Activated T-helper 1 cell treated with anti-CD3 and anti-CD28 coated beads, Interleukin-12 subunit alpha, Interleukin-12 subunit beta, Interleukin-2, Interleukin-4 antibody, amounts not matched to agents 30 ng/mL and 10 ng/mL and 1 ng/mL, durations not matched to agents 14 hours and 24 hours and 36 hours (primary cell): ENCODE measurements at places on chromosomes 5 and 9. TPM values are rescaled to one million over a fixed set of nuclear protein-coding genes. Genes with fewer than 3 reads are reported as not detected.
A peak's percentile ranks its signal among the peaks of the same experiment; 100 is the strongest.

Gene IFNA2
- not detected in 2 replicates for total RNA-seq

Gene ANKRD20A1
- total RNA-seq = 0.59 and 1.9 TPM in 2 replicates

Gene AGXT2
- total RNA-seq = not detected in 2 replicates

Gene MLANA
- not detected in 2 replicates for total RNA-seq

Gene SEMA4D
- total RNA-seq = 388 and 411 TPM in 2 replicates

Gene CMYA5
- total RNA-seq = 0.10 and 0.15 TPM in 2 replicates

Gene HAPLN1
- total RNA-seq = not detected in 2 replicates

Gene SFXN1
- total RNA-seq = 394 and 397 TPM in 2 replicates

GRCh38 chr9:121731919-121732318, 80.5 kb downstream of the DAB2IP start:
- peaks cover 18% of the 10 kb centered on the region for H3K27me3 ChIP-seq
- H3K36me3 ChIP-seq = no peaks in the 10 kb centered on the region
- no peak overlapping the region for H3K4me3 ChIP-seq
- no peaks in the 10 kb centered on the region for H3K4me1 ChIP-seq
- H3K27ac ChIP-seq = no peak overlapping the region
- DNase-seq = no peak

DNA sequence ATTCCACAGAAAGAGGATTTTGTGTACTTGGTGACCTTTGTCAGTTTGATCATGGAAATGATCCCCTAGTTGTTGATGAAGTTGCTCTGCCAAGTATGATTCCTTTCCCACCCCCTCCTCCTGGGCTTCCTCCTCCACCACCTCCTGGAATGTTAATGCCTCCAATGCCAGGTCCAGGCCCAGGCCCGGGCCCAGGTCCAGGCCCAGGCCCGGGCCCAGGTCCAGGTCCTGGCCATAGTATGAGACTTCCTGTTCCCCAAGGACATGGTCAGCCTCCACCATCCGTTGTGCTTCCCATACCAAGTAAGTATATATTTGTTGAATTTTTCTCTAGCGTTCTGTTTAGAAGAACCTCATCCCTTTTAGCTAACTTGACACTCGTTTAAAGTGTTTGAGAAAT, 30.0 kb downstream of the RBM27 start:
- no peak overlapping the region for H3K27ac ChIP-seq
- H3K36me3 ChIP-seq = peaks cover 34% of the 10 kb centered on the region
- no peaks in the 10 kb centered on the region for H3K4me1 ChIP-seq
- H3K4me3 ChIP-seq = no peak overlapping the region
- no peak for DNase-seq

- no peaks in the 10 kb centered on the region for H3K36me3 ChIP-seq
- no peak overlapping the region for H3K4me3 ChIP-seq
- peaks cover 14% of the 10 kb centered on the region for H3K27me3 ChIP-seq
- no peak for DNase-seq
Observed at GRCh38 chr5:156477196-156477595, 150.2 kb downstream of the SGCD start.

DNA sequence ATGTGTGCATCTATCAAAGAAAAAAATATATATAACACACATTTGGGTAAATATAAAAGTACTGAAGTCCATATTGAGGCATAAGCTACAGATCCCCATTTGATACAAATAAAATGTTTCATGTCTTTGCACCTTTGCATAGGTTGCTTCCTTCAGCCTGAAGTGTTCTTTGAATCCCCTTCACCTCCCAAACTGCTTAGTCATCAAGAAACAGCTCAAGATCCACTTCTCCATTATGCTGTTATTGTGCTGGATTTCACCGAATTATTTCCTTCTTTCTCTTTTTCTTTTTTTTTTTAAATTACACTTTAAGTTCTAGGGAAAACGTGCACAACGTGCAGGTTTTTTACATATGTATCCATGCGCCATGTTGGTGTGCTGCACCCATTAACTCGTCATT, 419.1 kb downstream of the ENC1 start:
- H3K27ac ChIP-seq = no peak overlapping the region
- no peaks in the 10 kb centered on the region for H3K4me1 ChIP-seq
- peaks cover 4% of the 10 kb centered on the region for H3K27me3 ChIP-seq
- no peak overlapping the region for H3K4me3 ChIP-seq
- no peaks in the 10 kb centered on the region for H3K36me3 ChIP-seq

DNA sequence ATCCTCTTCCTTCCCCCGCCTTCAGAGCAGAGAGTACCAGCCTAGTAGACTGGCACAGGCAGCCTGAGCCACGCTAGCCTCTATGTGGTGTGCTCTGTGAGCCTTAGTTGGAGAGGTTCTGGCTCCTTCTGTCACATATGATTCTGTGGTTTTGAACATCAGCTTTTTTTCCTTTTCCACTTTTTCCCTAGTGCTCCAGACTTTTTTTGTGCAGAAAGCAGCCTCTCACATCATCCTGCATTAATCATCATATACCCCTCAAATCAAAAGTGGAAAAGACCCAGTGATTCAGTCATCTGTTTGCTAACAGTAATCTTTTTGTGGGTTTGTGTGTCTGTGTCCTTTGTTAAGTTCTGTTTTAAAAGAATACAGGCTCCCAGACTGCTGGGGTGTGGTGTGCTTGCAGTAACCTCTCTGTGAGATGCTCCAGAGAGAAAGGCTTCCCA, 663.9 kb upstream of the RGMB start:
- no peak for DNase-seq
- no peaks in the 10 kb centered on the region for H3K4me1 ChIP-seq
- H3K36me3 ChIP-seq = no peaks in the 10 kb centered on the region

- DNase-seq = no peak
- H3K4me3 ChIP-seq = no peak overlapping the region
- no peaks in the 10 kb centered on the region for H3K27me3 ChIP-seq
- no peak overlapping the region for H3K27ac ChIP-seq
- no peaks in the 10 kb centered on the region for H3K4me1 ChIP-seq
Observed at GRCh38 chr5:53407373-53407772, 73.1 kb upstream of the FST start.

DNA sequence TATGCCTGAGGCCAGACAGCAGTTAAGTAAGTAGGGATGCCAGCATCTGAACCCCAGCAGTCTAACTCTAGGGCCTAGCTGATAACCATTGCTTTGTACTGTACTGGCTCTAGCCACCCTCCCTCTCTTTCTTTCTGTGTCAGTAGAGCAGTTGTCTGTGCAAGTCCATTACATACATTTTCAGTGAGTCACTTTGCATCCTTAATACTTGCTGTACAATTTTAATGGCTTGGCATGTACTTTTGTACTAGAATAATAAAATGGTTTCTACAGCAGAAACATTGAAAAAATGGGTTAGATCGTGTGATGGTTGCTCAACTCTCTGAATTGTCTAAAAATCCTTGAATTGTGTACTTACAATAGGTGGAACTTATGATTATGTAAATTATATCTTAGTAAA, 1.5 kb upstream of the TTC39B start:
- peak overlapping the region; percentile 98 for H3K4me3 ChIP-seq
- H3K4me1 ChIP-seq = peaks cover 65% of the 10 kb centered on the region
- H3K27me3 ChIP-seq = no peaks in the 10 kb centered on the region
- peak overlapping the region; percentile 19 for H3K27ac ChIP-seq
- H3K36me3 ChIP-seq = peaks cover 16% of the 10 kb centered on the region

DNA sequence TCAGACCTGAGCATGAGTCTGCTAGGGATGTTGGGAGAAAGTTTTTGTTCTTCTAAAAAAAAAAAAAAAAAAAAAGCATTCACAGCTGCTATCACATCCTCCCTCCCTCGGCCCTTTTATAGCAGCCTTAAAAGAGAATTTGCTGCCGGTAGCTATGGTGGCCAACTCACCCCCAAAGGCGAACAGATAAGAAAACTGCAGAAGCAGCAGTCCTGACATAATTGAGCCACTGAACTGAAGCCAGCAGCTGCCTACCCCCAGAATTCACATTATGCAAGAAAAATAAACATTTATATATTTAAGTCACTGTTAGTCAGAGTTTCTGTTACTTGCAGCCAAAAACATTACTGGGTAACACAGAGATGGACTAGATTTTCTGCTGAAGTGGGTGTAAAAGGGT, 124.3 kb upstream of the SMARCA2 start:
- H3K4me1 ChIP-seq = no peaks in the 10 kb centered on the region
- H3K27ac ChIP-seq = no peak overlapping the region
- peaks cover 11% of the 10 kb centered on the region for H3K27me3 ChIP-seq
- DNase-seq = no peak
- H3K36me3 ChIP-seq = no peaks in the 10 kb centered on the region
- no peak overlapping the region for H3K4me3 ChIP-seq

GRCh38 chr5:160496334-160496733, 74.7 kb downstream of the PTTG1 start:
- peaks cover 24% of the 10 kb centered on the region for H3K36me3 ChIP-seq
- H3K4me3 ChIP-seq = no peak overlapping the region
- DNase-seq = no peak
- peaks cover 29% of the 10 kb centered on the region for H3K4me1 ChIP-seq

DNA sequence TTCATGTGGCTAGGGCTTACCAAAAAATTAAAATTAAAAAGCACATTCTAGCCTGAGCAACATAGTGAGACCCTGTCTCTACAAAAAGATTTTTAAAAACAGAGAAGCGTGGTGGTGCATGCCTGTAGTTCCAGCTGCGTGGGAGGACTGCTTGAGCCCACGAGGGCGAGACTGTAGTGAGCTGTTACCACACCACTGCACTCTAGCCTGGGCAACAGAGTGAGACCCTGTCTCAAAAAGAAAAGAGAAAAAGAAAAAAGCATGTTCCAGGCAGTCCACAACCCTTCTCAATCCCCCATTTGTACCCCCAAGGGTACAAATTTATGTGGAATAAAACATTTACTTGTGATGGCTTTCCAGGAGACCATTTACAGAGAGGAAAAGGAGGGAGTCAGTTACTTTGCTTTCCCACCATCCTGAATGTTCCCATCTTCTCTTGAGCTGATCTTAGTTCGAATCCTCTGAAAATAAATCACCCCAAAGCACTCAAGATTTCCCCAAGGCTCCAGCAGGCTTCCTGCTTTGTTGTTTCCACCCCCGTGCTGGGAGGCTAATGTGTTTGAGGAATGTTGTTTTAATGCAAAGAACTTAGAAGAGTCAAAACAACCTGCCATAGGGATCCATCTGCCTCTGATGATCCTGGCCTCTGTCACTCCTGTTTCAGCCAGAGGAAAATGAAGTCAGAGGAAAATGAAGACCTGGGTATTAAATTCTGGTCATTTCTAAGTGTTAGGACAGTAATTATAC, 384.7 kb downstream of the BNC2 start:
- no peak overlapping the region for H3K4me3 ChIP-seq
- no peak overlapping the region for H3K27ac ChIP-seq
- no peaks in the 10 kb centered on the region for H3K36me3 ChIP-seq
- no peaks in the 10 kb centered on the region for H3K27me3 ChIP-seq
- H3K4me1 ChIP-seq = no peaks in the 10 kb centered on the region
- no peak for DNase-seq

DNA sequence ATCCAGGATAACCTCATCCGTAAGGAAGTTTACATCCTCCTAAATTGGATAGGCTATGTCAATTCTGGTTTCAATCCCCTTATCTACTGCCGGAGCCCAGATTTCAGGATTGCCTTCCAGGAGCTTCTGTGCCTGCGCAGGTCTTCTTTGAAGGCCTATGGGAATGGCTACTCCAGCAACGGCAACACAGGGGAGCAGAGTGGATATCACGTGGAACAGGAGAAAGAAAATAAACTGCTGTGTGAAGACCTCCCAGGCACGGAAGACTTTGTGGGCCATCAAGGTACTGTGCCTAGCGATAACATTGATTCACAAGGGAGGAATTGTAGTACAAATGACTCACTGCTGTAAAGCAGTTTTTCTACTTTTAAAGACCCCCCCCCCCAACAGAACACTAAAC, 1.3 kb downstream of the ADRB2 start:
- H3K4me1 ChIP-seq = peaks cover 39% of the 10 kb centered on the region
- no peaks in the 10 kb centered on the region for H3K36me3 ChIP-seq
- no peak overlapping the region for H3K27ac ChIP-seq

- no peak for DNase-seq
- peak overlapping the region; percentile 98 for H3K27ac ChIP-seq
- peak overlapping the region; percentile 96 for H3K4me3 ChIP-seq
- peaks cover 19% of the 10 kb centered on the region for H3K36me3 ChIP-seq
- H3K4me1 ChIP-seq = peaks cover 67% of the 10 kb centered on the region
Observed at GRCh38 chr9:33167972-33168461, 881 bp upstream of the B4GALT1 start.

- DNase-seq = no peak
- H3K4me3 ChIP-seq = no peak overlapping the region
- peaks cover 20% of the 10 kb centered on the region for H3K36me3 ChIP-seq
- H3K4me1 ChIP-seq = peaks cover 23% of the 10 kb centered on the region
Observed at GRCh38 chr5:139601429-139601828, 40.3 kb downstream of the UBE2D2 start.

DNA sequence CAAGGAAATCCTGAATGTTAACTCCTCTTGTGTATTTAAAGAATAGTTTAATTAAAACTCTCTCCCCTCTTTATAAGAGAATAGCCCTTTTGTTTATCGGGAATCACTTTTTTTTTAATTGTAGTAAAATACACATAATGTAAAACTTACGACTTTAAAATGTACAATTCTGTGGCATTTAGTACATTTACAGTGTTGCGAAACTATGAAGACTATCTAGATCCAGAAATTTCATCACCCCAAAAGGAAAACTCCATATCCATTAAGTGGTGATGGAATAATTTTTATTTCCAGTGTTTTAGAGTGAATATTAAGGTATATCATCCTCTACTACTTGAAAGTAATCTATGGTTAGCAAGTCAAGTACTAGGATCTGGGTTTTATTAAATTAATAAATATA, 36.8 kb downstream of the KDM3B start:
- no peaks in the 10 kb centered on the region for H3K4me1 ChIP-seq
- H3K4me3 ChIP-seq = no peak overlapping the region
- H3K27me3 ChIP-seq = no peaks in the 10 kb centered on the region
- DNase-seq = no peak

DNA sequence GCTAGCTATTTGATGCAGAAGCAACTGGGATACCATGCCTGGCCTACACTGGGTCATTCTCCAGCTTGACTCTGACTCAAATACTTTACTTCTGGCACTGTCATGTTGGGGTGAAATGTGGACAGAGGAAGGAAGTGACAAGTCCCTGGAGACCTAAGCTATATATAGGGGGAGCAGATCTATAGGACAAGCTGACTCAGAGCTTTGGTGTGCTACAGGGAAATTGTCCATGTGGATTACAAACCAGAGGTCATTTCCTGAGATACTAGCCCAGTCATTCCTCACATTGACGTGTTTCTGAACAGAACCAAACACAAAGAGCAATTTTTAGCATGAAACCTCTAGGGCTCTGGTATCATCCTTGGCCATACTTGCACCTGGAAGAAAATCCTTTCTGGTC, 531.6 kb upstream of the CLINT1 start:
- DNase-seq = no peak
- H3K4me1 ChIP-seq = no peaks in the 10 kb centered on the region
- no peaks in the 10 kb centered on the region for H3K27me3 ChIP-seq
- H3K36me3 ChIP-seq = no peaks in the 10 kb centered on the region
- H3K27ac ChIP-seq = no peak overlapping the region

DNA sequence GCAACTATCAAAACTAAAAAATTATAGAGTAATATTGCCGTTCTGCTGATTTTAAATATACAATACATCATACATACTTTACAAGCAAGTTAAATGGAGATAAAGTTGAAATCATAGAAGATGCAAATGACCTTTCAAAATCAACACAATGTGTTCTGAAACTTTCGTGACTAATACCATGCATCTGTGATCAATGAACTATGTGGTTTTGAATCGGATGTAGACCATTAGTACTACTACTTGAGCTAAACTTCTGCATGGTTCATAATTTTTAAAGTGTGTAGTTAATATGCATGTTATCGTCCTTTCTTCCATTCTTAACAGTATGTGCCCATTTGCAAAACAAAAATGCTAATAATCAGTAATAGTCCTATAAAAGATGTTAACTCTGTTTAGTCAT, 11.3 kb upstream of the PHF2 start:
- no peaks in the 10 kb centered on the region for H3K27me3 ChIP-seq
- peaks cover 22% of the 10 kb centered on the region for H3K4me1 ChIP-seq
- no peak for DNase-seq
